NCI-H2029 treated with DMSO at 0.1 percent for 48 hours (cell line): ENCODE measurements at places on chromosomes 4 and X.

DNA sequence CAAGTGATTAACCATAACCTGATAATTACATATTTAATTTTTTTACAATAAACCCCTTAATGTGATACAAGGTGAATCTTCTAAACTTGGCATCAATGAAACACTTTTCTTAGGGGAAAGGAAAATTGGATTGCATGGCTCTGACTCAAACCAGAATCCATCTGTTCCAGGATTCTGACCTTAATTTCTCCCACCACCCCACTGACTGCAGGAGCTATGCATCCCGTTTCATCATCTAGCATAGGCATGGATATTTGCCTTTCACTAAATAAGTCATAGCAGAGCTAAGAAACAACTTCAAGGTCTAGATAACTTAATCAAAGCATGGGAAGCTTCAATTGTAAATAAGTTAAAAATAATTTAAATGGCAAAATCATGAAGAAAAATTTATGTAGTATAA lies 156.3 kb downstream of the BTC start:
- DNase-seq: no peak

- DNase-seq: no peak
These were observed 342.8 kb upstream of the BOD1L1 start for GRCh38 chr4:13970349-13970748.

- DNase-seq: peak; percentile 56
These were observed 23.7 kb downstream of the RP2 start for GRCh38 chrX:46860557-46860956.

- no peak for DNase-seq
These were observed 27.1 kb upstream of the IGFBP7 start for GRCh38 chr4:57137261-57137660.

- no peak for DNase-seq
These were observed 116.0 kb downstream of the COL25A1 start for GRCh38 chr4:109186458-109186945.

DNA sequence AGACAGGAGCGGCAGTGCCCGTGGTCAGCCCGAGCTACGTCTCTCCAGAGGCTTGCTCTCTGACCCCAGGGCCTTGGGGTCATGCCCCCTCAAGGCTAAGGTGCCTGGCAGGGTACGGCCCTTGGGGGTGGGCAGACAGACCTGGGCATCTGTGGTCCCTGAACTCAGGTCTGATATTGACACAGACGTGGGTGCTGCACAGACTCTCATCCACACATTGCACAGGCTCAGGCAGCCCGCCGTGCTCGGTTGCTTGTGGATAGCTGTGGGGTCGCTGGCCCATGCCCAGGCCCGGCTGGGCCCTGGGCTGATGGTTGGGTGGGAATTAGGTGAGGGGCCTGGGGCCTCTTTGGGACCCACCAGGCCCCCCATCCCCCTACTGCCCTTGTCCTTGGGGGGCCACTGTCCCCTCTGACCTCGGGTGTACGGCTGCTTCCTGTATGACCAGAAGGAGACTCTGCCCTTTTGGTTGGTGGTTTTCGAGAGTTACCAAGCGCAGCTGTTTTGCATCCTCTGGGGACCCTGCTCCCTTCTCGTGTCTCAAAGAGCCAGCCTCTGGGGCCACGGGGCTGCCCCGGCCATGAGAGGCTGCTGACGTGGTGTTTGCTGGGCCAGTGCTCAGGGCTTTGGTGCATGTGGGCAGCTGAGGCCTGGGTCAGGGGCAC lies 10.1 kb downstream of the FGFRL1 start:
- no peak for DNase-seq

DNA sequence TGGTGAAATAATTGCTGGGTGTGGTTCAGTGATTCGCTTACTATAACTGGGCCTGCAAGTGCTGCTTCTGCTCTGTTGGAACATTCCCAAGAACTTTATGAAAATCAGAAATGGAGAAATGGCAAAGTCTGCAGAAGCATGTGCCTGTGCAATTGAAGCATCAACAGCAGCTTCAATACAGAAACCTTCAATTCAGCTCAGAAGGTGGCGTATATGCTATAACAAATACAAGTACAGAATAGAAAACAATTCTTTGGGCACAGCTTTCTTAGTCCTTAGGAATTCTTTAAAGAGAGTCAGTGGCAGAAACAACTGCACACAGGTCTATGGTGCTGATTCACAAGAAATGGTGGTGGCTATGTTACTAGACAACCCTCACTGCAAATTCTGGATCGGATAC lies 18.0 kb upstream of the PDHA2 start:
- no peak for DNase-seq

- DNase-seq: no peak
These were observed 13.9 kb upstream of the PRDM8 start for GRCh38 chr4:80183250-80184052.

DNA sequence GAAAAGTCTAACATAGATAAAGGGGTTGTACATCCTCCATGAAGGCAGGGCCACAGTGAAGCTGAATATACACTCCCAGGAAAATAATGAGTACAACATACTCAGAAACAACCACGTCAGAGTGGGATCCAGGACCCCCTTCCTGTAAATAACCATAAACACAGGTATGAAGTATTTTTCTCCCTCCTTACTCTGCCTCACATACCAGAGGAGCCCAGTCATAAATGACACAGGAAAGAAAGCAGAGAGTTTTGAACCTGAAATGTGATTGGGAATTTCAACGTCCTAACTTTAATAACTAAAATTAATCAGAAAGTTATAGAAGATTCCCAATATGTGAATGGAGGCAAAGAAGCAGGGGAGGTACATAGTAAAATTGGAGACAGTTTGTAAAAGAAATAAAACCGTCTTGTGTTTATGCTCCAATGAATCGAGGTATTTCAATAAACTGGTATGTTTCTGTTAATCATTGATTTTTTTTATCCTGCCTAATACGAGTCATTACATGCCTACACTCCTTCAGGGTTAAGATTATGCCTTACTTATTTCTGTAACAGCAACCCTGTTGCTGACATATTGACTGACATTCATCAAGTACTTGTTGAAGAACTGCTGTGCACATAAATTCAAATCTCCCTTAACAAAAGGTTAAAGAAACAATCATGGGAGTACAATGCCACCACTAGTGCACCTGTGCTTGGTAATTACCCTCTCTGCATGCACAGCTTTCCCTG lies 431.3 kb downstream of the KCNIP4 start:
- DNase-seq: no peak

- no peak for DNase-seq
These were observed 24.0 kb downstream of the STEEP1 start for GRCh38 chrX:119541188-119541587.

DNA sequence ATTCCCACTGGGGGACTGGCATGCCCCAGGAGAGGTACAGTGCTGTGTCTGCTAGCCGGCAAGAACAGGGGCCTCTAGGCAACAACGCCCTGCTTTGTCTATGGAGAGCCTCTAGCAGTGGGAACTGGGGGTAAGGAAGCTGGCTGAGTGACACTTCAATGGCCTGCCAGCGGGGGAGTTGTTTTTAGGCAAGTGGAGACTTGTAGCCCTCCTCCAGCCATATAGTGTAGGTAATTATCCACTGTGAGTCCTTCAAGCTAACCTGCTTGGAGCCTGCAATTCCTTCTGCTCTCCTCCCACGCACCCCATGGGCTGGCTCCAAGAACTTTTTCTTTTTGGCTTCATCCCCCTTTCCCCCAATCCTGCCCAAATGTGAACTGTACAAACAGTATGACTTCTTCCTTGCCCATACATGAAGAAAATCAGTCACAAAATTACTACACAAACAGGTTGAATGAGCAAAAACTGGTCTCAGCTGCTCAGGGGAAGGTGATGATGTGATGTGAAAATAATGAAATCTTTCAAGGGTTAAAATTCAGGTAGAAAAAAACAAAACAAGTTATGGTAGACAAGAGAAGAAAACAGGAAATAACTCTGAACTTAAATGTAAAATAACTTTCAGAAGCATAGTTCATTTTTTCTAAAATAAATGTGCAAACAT lies 33.1 kb downstream of the LEF1 start:
- DNase-seq: no peak

GRCh38 chrX:16082470-16083085 lies 40.8 kb upstream of the GRPR start:
- DNase-seq: no peak

- DNase-seq: no peak
These were observed 49.1 kb downstream of the DHRSX start for GRCh38 chrX:2451501-2452316.

- no peak for DNase-seq
These were observed 38.8 kb downstream of the EFNB1 start for GRCh38 chrX:68867458-68868112.

DNA sequence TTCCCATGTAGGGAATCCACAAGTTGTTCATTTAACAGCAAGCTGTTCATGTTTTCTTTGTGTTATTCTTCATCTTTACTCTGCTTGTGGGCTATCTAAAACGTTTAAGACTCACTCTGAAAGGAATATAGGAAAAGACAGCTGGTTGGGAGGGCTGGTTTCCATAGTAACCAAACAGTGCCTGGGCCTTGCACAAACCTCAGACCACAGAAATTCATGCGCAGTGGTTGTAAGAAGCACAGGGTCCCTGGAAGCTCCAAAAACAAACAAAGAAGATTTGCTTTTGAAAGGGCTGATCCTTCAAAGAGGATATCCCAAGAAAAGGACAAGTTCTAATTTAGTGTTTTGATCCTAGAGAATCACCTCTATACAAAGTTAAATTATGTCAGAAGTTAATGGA lies 7.8 kb downstream of the SERTM2 start:
- DNase-seq: no peak

DNA sequence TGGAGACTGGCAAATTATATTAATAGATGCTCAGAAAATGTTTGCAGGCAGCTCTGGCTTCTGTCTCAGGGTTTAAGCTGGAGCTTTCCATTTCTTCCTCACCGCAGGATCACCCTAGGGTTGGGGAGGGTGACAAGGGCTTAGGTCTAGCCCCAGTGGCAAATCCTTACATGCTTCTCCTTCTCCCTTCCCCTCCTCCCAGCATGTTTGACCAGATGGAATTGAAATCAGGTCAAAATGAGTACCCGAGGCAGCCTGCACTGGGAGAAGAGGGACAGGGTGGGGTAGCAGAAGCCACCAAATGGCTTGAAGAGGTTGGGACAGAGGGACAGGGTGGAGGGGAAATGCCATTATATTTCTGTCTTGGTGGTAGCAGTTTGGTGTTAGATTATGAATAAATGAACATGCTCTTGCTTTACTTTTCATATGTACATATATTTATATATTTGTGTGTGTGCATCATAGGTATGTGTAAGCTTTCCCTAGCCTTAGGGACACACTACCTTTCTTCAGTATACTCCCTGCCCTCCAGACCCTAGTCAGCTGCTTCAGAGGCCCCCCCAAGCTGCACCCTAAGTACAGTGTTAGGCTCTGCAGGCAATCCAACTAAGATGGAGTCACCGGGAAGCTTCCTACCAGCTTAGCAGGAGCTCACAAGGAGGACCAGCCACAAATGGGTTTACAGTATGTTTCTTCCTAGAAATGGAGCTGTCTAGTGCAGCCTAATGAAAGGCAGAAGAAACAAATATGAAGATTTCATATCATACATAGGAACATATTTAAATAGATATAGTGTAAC lies 1.8 kb downstream of the TMEM35A start:
- no peak for DNase-seq

GRCh38 chr4:1183985-1184773 lies 11.8 kb upstream of the SPON2 start:
- no peak for DNase-seq

DNA sequence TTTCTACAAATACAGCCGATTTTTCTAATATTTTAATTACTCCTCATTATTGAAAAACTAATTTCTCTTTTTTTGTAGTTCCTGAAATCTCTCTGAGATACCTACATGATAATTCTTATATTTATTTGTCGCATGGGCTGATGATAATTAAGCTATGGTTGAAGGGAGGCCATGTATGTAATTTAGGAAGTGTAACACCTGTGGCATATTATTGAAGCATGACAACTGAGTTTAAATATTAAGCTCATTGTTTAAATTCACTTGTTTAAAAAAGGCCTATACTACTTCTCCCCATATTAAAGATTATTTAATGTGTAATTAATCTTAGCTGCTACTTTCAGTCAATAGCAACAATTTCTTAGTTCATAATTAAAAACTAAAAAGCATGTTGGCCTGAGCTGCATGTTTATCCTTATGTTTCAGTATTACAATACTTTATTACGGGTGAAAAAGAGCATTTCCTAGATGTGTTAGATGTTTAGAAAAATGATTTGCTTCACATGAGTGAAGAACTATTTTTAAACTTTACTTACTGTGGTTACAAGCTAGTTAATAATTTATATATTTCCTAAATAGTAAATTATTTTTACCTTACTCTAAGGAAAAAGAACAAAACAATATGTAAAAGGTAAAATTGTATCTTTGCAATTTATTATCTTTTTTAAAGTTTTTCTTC lies 122.4 kb downstream of the RAP1GDS1 start:
- DNase-seq: no peak

GRCh38 chr4:2790583-2791517 lies 2.0 kb upstream of the SH3BP2 start:
- no peak for DNase-seq

- no peak for DNase-seq
These were observed 28.3 kb downstream of the FGFRL1 start for GRCh38 chr4:1039493-1040343.

DNA sequence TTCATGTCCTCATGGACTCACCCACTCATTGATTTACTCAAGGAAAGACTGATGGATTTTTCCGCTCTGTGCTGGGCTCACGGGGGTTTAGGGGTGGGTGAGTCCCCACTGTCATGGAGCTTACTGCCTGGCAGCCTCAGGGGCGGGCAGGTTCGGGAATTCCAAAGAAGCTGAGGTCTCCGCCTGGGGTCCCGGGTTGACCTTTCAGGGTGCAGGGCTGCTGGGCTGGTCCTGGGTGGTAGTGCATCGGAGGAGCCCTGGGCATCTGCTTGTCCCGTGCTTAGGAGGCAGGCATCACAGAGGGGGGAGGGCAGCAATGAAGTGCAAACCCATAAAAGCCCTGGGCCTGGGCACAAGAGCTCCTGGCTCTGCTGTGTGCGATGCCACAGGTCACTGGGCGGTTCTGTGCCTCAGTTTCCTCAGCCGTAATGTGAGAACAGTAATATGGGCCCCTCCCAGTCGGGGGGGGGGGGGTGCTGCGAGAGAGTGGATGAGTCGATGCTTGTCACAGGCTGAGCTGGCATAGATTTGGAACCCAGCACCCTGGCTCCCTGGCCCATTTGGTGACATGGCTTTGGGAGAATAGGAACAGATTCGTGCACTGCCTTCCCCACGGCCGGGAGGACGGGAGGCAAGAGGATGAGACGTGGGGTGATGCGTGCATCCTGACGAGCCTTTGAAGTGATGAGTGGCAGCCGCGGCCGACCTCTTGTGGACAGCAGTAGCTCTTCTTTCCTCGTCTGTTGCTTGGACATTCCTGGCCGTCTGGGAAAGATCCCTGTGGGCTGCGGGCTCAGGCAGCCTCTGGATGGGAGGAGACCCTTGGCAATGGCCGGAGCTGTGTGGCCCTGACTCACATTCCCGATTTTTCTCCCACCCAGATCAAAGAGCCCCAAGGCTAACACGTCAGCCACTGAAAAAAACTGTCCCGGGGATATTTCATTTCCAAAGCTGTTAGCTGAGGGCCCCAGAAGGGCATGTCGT lies 42.0 kb downstream of the PSAPL1 start:
- no peak for DNase-seq

DNA sequence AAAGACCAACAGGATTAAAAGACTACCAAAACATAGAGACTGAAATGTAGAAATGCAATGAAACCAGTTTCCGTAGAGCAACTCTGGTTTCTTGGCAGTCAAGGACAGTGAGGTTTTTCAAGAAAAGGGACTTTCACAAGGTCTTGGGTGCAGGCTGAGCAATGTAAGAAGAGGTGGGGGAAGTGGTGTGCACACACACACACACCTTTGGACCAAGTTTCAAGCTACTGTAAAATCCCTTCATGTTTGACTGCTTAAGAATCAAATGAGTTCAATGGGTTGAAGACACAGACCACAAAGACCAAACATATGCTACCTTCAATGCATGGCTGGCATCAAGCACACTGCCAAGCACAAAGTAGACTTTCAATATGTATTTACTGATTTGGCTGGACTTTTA lies 17.8 kb upstream of the MCF2 start:
- DNase-seq: no peak
